ENCODE measurements at places on chromosomes 4 and X.

DNA sequence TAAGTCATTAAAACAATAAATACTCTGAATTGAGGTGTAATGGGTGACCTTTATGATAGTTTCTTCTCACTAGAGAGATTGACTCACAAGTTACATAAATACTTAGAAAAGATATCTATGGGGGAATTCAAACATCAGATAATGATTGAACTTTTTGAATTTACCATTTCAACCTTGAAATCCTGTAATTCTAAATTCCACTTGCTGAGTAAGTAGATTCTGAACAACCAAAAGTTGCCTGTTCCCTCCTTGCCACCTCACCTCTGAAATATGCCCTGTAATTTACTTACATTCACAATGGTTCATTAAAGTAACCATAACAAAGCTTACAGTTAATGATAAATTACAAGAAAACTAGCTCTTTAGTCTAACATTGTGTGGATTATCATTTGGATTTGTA is 43.3 kb upstream of the SLC39A8 start:
- DNase-seq: no peak

- no peak for DNase-seq
Observed at GRCh38 chrX:67607466-67607865, 63.6 kb downstream of the AR start.

DNA sequence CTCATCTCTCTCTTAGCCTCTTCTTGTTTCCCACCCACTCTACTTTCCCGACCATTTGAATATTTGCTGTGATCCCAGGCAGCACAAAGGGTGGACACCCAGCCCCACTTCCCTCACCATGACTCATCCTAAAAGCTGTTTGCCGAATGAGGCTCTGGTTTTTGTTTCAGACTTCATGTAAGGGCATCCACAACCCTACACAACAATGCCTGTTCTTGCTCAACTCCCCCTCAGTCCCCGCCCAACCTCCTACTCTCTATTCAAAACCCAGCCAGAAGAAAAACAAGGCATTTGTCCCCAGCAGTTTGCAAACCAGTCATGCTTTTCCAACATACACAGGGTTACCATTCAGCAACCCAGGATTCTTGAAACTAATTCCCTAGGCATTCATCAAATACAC is 516.5 kb upstream of the CNKSR2 start:
- DNase-seq: no peak

DNA sequence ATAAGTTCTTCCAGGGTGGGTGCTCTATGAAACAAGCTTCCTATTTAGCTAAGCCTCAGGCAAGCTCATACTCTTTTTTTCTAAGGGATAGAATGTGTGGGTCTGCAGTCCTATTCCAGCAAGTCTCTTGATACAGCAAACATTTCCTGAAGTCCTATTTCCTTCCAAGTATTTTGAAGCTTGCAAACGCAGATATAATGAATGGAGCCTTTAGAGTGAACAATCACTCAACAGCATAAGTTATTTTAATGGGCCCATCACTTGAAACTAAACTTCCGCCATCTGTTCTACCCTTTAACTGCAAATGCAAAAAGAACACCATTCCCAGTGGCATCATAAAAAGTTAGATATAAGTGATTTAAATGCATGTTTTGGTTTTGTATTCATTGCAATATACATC is 108.3 kb upstream of the TAPT1 start:
- no peak for DNase-seq

- no peak for DNase-seq
Observed at GRCh38 chr4:154004507-154005170, 215.8 kb upstream of the SFRP2 start.

GRCh38 chrX:21056622-21057021 is 317.6 kb upstream of the CNKSR2 start:
- no peak for DNase-seq

GRCh38 chrX:68532831-68533533 is 34.1 kb downstream of the YIPF6 start:
- no peak for DNase-seq

GRCh38 chr4:167595898-167596297 is 361.6 kb upstream of the SPOCK3 start:
- no peak for DNase-seq

DNA sequence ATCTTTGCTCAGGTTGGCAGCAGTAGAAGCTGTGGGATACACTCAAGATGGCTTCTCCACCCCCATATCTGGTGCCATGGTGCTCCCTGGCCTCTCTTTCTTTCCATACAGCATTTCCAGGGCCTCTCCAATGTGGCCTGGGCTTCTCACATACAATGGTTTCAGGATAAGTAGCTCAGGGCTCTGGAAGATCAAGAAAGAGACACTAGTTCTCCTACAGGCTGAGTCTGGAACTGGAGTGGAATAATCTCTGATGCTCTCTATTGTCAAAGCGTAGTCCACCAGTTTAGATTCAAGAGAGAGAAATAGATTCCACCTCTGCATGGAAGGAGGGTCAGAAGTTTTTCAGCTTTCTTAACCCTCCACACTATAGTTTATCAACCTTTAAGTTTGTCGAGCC is 138.2 kb upstream of the AADAT start:
- DNase-seq: no peak

- no peak for DNase-seq
Observed at GRCh38 chr4:16779028-16779675, 119.3 kb downstream of the LDB2 start.

DNA sequence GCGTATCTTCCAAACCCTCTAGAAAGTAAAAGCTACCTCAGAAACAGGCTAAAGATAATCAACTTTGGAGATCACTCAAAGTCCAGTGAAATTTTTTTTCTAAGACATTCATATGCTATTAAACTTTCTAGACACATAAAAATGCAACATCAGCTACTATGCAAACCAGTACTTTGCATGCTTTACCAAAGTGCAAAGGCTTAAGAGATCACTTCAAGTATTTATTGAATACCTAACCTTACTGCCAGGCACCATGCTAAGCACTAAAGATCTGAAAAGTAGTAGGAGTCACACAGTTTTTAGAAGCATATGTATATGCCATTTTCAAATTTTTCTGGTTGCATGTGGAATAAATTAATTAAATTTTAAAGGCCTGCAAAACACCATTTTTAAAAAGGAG is 115.8 kb downstream of the THOC2 start:
- DNase-seq: no peak

DNA sequence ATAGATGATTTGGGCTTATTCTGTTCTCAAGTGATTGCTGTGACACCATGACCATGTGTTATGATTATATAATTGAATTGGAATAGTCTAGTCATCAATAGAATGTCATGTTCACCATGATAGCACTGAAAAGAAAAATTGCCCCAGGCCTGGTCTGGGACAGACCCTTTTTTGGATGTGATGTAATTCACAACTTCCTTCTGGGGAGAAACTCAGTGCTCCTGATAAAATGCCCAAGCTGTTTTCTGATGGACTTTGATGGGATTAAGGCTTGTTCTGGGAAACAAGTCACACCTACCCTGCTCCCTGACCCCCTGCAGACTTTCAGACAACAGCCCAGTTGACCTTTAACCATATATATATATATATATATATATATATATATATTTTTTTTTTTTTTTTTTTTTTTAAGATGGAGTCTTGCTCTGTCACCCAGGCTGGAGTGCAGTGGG is 65.3 kb downstream of the RHOH start:
- DNase-seq: no peak

DNA sequence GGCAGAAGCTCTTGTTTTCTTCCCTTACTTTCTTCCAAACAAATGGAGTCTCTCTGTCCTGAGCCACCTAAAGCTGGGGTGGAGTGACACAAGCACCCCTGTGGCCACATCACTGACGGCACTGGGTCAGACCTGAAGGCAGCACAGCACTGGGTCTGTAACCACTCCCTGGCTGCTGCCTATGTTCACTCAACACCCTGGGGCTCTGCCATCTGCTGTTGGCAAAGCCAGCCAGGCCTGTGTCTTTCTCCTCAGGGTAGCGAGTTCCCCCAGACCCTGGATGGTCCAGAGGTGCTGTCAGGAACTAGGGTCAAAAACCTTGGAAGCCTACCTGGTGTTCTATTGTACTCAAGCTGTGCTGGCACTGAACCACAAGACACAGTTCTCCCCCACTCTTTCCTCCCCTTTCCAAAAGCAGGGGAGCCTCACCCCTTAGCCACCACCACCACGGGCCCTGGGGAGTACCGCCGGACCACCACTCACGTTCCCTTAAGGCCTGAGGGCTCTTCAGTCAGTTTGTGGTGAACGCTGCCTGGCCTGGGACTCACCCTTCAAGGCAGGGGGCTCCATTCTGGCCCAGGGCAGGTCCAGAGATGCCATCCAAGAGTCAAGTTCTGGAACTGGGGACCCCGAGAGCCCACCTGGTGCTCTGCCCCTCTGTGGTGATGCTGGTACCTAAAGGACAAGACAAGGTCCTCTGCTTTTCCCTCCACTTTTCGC is 31.5 kb downstream of the TMEM271 start:
- no peak for DNase-seq

- no peak for DNase-seq
Observed at GRCh38 chrX:67604979-67605703, 61.3 kb downstream of the AR start.

- DNase-seq: no peak
Observed at GRCh38 chrX:151988706-151989299, 14.3 kb upstream of the GABRE start.

DNA sequence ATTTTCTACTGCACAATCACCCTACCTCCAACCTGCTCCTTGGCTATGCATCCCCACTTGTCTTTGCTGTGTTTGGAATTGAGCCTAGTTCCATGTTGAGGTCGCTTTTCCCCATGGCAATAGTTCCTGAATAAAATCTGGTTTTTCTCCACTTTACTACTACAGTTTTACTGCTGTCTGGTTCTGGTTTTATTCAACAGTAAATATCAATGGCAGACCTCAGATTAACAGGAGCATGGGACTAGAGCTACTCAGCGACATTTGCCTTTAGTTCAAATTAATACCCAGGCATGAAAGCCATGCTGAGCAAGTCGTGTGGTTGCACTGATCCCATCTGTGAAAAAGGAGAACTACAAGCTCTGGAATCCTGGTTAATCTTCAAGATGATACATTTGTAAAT is 460.3 kb downstream of the GRXCR1 start:
- no peak for DNase-seq

DNA sequence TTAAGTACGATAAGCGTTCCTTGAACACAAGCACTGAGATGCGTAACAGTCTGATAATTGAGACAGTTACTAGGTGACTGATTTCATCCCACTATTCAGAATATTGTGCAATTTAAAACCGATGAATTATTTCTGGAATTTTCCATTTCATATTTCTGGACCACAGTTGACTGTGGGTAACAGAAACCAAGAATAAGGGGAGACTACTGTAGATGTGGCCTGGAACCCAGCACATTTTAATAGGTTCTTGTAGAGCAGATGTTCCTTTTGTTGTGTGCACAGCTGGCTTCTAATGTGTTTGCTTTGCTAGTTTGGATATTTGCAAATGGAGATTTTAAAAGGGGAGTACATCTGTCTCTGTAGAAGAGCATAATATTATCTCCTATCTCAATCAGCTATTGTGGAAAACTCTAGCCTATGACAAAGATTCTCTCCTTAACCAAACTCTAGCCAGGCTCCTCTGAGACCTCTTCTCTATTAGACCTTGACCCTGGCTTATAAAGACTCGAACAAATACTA is 16.4 kb downstream of the NAAA start:
- DNase-seq: no peak

GRCh38 chr4:140312100-140312499 is 61.3 kb upstream of the SCOC start:
- no peak for DNase-seq

- no peak for DNase-seq
Observed at GRCh38 chrX:154056770-154057241, 37.1 kb upstream of the IRAK1 start.

- no peak for DNase-seq
Observed at GRCh38 chrX:150968862-150969720, 14.0 kb upstream of the HMGB3 start.

DNA sequence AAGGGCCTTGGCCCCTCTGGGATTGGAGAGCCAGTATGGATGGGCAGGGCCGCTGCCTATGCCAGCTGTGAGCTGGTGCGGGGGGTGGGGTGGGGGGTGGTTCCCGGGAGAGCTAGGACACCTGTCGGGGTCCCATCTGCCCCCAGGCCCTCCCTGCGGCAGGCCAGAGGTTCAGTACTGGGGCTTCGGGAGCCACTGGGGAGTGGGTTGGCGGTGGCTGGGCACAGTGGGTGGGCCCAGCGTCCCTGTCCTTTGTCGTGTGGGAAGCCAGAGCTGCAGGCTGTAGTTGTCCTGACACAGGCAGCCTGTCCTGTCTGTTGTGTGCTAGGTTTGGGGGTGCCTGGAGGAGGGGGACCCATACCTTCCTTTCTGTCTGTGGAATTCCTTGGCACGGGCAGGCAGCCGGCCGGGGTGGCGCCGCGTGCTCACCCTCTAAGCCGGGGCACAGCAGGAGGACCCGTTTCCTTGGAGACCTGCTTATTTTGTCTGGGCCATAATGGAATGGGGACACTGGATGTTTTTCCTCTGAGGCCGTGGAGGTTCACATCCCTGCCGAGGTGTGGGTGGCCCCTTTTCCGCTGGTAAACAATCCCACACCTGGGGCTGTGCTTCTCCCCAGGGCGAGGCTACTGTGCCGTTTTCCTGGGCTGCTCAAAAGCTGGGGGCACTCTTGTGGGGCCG is 14.8 kb downstream of the DOK7 start:
- no peak for DNase-seq

GRCh38 chr4:173231916-173232315 is 63.3 kb downstream of the GALNT7 start:
- DNase-seq: no peak

GRCh38 chr4:89298155-89298554 is 9.4 kb downstream of the GPRIN3 start:
- DNase-seq: no peak

- DNase-seq: no peak
Observed at GRCh38 chr4:81031796-81032551, 1.5 kb downstream of the BMP3 start.

GRCh38 chr4:175422331-175422730 is 389.7 kb downstream of the GPM6A start:
- DNase-seq: no peak

Data from stimulated activated CD8-positive, alpha-beta memory T cell treated with anti-CD3 and anti-CD28 coated beads, Interleukin-7, amount 100 ng/mL, for 24 hours (primary cell).